HFFc6 (cell line): ENCODE measurements at places on chromosomes 6 and 20. TPM values are rescaled to one million over a fixed set of nuclear protein-coding genes. Genes with fewer than 3 reads are reported as not detected.

Gene NANP
- total RNA-seq: 8.0 to 9.0 TPM (median 8.6 TPM) in 3 replicates

Gene ERVFRD-1
- total RNA-seq: not detected in 3 replicates

Gene ROS1
- 0.02 to 0.09 TPM (median 0.05 TPM) in 3 replicates for total RNA-seq

Gene MAD2L1BP
- total RNA-seq: 23.9 to 27.3 TPM (median 26.5 TPM) in 3 replicates

Gene MAN1A1
- total RNA-seq: 0.13 to 0.67 TPM (median 0.55 TPM) in 3 replicates
